ENCODE measurements at places on chromosomes 1 and 21.

DNA sequence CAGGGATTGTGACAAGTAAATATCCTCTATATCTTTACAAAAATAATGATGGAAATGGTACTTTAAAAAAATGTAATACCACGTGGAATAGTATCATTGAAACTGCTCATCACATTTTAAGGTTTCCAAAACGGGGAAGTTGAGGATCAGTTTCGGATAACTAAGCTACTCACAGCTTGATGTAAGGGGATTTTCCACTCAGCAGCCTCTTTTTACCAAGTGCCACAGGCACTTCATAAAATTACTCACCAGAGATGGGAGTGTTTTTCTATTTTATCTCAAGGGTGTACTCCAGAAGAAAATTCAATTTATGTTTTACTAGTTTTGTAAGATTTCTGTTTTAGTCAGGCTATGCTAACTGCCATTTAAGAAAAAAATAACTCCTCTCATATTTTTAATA, 91.7 kb downstream of the TPR start:
- no peak for DNase-seq

DNA sequence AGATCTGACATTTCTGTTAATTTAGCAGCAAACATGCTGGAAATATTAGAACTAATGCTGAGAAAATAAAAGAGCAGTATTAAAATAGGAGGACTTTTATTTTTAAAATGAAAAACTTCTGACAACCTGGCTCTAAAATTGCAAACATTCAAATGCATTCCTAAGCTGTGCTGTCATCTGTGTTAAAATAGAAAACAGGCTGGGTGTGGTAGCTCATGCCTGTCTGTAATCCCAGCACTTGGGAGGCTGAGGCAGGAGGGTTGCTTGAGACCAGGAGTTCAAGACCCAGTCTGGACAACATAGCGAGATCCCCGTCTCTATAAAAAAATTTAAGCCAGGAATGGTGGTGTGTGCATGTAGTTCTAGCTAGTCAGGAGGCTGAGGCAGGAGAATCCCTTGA, 44.6 kb downstream of the MIGA1 start:
- DNase-seq, result no peak

- no peak for DNase-seq
Measured at GRCh38 chr1:43134068-43134467, 38.0 kb downstream of the EBNA1BP2 start.

DNA sequence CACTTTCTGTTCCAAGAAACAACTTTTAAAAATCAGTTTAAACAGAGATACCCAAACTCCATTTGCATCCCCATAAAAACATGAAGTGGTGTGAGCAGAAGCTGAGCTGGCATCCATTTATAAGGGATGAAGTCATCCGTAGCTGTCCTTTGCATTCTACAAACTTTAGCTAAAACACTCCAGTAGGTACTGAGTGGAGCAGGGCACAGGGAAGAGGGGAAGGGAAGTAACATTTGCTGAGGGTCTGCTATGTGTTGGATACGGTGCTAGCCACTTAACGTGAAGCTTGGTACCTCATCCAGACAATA, 32.9 kb downstream of the VWA5B1 start:
- DNase-seq, result no peak

GRCh38 chr1:215824245-215824644, 257.1 kb downstream of the KCTD3 start:
- no peak for DNase-seq

GRCh38 chr21:33109574-33110339, 39.8 kb downstream of the OLIG1 start:
- DNase-seq, result no peak

- DNase-seq, result no peak
Measured at GRCh38 chr1:153612755-153613331, at the start of gene S100A16. Gene S100A16, minus strand, starts transcription at chr1:153613137. Its CDS starts 4,986 bp downstream, at chr1:153608151.

DNA sequence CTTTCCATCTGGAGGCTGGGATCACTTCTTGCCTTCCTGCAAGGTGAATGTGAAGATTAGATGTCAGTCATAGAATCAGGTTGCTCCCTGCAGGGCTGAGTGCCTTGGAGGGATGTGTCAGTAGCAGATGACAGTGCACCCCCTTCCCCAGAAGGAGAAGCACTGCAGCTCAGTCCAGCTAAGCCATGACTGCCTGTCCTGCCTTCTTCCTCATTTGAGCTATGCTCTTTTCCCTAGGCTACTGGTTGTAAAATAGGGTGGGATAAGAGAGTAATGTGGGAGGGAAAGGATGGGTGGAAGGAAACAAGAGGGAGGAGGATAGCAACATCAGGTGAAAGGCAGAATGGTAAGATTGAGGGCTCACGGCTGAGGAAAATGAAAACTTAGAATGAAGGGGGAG, 11.1 kb upstream of the FABP3 start:
- no peak for DNase-seq

DNA sequence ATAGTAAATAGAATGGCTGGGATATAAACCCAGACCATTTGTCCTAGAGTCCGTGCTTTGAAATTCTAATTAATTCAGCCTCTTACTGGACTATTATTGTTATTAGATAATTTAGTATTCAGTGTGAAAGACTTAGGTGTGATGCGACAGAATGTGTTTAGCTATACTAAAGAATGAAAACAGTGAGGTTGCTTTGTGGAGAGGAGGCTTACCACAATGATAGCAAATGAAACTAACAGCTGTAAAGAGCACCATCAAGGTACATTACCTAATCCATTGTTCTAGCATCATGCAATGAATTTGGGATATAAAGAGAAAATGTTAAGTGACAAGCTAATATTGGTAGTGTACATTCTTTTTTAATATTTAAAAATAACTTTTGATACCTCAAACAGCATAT, 911.1 kb downstream of the KCNT2 start:
- no peak for DNase-seq

- no peak for DNase-seq
Measured at GRCh38 chr1:214658785-214659184, 55.8 kb downstream of the CENPF start.

DNA sequence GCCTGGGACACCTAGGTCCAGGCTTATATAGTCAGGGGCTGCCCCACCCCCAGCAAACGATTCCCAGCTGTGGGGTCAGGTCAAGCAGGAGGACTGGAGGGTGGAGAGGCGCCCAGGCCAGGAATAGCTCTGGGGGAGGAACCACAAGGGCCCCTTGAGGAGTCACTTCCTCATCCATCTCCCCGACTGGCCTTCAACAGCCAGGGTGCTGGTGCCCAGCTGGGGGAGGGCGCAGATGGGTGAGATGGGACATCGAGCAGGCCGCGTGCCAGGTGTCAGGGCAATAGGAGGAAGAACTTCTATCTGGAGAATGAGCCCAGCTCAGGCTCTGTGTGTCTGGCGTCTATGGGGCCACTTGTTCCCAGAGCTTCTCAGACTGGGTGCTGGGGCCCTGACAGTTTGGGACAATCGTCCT, 208 bp upstream of the MYBPH start:
- DNase-seq, result no peak

DNA sequence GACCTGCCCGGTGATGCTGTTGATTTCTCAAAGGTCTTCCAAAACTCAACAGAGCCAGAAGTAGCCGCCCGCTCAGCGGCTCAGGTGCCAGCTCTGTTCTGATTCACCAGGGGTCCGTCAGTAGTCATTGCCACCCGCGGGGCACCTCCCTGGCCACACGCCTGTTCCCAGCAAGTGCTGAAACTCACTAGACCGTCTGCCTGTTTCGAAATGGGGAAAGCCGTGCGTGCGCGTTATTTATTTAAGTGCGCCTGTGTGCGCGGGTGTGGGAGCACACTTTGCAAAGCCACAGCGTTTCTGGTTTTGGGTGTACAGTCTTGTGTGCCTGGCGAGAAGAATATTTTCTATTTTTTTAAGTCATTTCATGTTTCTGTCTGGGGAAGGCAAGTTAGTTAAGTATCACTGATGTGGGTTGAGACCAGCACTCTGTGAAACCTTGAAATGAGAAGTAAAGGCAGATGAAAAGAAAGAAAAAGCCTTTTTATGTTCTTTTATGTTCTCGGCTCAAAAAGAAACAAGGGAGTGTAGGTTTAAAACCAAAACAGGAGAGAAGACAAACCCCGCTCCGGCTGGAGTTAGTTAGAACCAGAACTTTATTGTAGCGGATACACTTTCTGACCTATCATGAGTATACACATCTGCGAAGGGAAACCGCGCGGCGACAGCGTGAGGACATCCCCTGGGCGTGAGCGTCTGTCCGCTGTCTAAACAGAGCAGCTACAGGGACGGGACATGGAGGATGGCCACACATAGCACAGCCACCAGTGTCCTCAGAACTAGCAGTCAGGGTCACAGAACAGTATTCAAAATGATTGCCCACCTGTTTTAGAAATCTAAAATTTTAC, 77.1 kb downstream of the PIK3CD start:
- no peak for DNase-seq

GRCh38 chr1:1021010-1021919, 1.3 kb downstream of the AGRN start:
- DNase-seq, result no peak

DNA sequence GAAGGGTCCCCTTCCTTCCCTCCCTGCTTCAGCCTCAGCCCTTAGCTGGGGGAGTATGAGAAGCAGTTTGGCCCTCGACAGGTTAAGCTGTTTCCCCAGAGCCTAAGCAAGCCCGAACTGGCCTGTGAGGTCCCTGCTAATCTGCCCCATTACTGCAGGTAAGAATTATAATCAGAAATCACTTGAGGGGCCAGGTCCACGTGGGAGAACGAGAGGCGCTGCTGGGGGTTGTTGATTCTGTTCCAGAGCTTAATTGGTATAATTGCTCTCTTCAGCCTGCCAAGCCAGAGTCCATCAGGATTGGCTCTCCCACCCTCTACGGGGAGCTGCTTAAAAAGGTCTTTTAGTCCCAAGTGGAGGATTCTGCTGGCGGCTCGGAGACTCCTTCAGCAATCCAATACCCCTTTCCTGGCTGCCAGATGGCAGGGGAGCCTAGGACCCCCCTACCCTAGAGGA, 70.8 kb downstream of the UBE2T start:
- DNase-seq, result no peak

- no peak for DNase-seq
Measured at GRCh38 chr1:206828765-206829164, 36.7 kb upstream of the IL20 start.

DNA sequence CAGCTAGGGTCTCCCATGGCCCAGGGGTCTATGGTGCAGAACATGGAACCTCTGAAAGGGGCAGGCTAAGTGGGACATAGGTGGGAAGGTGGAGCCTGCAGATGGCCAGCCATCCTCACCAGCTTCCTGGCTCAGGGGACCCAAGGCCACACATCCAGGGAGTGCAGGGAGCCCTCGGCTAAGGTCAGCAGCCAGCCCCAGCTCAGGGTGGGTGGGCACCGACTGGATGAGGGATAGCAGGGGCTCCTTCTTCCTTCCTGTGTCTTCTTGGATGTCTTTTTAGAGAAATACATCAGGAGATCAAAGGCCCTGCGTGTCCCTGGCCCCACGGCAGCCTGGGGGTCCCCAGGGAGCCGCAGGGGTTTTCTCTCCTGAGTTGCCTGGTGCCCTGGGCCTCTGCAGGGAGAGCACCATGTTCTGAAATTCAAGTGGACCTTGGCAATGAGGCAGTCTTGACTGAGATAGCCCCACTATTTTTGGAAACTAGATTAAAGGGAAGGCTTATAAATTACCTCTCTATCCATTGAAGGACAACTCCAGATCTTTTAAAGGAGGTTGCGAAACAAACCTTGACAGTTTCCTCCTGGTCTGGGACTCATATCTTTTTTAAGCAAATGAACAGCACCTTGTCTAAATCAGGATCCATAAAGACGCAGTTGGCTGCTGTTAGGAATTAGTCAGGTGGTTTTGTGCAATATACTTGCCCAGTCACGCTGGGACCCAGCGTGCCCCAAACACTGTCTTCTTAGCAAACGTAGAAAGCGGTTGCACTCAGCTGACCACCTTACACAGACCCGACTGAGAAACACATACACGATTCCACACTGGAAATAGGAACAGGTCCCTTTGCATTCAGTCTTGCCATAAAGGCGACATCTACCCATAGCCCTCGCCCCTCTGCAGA, 242.3 kb downstream of the TOMM20 start:
- DNase-seq, result no peak

DNA sequence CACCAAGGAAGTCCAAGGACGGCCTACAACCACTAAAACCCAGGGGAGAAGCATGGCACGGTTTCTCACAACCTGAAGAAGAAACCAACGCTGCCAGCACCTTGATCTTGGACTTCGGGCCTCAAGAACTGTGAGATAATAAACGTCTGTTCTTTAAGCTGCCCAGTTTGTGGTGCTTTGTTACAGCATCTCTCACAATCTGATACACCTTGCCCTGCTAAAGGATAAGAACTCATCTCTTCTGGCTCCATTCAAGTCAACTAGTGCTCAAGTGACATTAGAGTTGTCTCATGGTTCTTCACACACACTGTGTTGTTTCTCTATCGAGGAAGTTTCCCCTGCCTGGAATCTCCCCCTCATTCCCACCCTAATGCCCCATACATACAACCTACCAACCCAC, 314.4 kb upstream of the RUNX1 start:
- no peak for DNase-seq

GRCh38 chr1:225949041-225949440, 8.0 kb upstream of the LEFTY2 start:
- DNase-seq, result no peak

GRCh38 chr1:1136547-1137230, 20.8 kb upstream of the C1orf159 start:
- no peak for DNase-seq

DNA sequence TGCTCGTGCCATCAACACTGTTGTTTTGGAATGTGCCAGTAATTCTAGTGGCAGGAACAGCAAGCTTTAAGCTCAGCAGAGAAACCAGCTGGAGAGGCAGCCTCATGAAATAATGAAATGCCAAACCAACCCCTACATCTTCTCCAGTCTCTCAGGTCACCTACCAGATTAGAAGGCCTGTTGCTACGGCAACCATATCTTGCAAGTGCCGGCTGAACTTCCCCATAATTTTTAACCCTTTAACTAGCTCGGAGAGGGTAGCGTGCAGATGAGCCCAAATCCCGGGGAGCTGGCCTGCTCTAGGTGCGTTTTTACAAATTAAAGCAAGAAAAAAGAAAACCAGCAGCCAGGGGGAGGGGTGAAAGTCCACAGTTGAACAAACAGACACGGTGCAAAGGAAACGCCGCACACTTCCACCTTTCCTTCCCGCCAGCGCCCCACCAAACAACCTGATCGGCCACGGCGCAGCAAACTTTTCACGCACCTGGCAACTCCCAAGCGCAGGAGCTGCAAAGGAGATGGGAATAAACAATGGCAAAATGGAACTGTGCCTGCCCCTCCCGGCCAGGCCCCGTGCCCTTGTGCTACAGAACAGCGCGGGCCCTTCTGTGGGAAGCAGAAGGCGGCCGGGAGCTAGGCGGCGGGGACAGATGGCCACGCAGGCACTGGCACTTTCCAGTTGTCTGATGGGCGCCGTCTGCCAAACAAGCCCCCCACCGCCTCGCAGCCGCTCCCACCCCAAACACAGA, 50.1 kb downstream of the SSBP3 start:
- DNase-seq, result no peak

DNA sequence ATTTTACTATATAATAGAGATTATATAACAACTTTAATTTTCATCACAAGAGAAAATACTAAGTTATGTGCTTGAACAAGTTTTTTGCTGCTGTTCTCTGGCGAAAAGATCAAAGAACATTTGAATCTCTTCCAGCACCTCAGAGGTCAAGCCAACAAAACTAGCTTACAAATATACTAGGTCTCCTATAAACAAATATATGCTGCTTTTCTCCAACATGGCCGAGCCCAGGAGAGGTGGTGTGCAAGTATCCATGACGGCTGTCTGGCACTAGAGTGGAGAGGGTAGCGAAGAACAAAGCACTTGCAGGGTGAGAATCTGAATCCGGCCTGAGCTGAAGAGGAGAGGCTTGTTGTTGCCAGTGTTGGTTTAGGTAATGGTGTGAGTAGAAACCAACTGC, 7.5 kb upstream of the FMO3 start:
- DNase-seq, result no peak

- no peak for DNase-seq
Measured at GRCh38 chr1:70892930-70893329, 154.7 kb downstream of the PTGER3 start.
